ENCODE measurements at places on chromosomes 7 and 10.

GRCh38 chr7:29921404-29922010 lies 68.1 kb downstream of the SCRN1 start:
- peak; percentile 81 for DNase-seq

GRCh38 chr7:156475179-156475578 lies 165.4 kb upstream of the RNF32 start:
- DNase-seq, result no peak

DNA sequence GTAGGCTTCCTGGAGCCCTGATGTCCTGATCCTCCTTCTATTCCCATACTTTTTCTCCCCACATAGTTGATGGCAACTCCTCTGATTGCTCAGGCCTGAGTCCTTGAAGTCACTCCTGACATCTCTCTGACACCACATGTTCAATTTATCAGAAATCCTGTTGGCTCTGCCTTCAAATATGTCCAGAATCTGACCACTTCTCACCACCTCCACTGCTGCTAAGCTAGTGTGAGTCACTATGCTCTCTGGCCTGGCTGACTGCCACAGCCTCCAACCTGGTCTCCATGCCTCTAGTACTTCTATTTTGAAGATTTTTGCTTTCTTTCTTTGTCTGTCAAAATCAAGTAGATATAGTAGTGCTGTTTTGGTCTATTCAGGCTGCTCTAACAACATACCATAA lies 53.0 kb downstream of the TMEM229A start:
- DNase-seq, result no peak

GRCh38 chr10:60480865-60481563 lies 91.3 kb upstream of the ANK3 start:
- no peak for DNase-seq

DNA sequence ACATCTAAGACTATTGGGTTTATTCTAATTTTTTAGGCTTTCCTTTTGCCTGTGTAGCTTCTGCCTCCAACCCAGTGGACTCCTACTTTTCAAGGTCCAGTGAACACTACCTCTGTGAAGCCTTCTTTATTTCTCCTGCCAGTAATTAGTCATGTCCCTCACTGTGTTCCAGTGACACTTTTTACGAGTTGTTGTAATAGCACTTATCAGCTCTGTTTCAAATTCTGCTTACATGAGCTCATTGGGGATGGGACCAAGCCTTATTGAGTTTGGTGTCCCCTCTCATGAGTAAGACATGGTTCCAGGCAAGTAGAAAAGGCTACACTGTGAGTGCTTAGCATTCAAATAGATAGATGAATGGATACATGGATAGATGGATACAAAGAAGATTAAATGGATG lies 184.6 kb downstream of the HIBADH start:
- DNase-seq, result no peak

DNA sequence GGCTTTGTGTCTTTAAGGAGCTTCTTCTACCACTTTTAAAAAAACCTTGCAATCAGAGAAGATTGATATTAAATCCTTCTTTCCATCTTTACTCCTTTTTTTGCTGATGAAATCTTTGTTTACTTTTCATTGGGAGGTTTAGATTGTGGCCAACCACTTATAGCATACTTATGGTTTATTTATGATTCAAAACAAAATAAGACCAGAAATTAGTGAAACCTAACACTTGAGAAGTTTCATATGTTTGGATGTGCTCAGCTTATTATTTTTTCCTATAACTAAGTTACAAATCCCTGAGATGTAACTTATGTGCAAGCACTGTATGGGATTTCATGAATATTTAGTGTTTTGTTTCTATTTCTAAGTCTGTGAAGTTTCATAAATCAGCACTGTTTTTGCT lies 13.5 kb upstream of the PRPS1L1 start:
- no peak for DNase-seq

GRCh38 chr7:147151661-147152060 lies 1035.1 kb downstream of the CNTNAP2 start:
- DNase-seq, result no peak

DNA sequence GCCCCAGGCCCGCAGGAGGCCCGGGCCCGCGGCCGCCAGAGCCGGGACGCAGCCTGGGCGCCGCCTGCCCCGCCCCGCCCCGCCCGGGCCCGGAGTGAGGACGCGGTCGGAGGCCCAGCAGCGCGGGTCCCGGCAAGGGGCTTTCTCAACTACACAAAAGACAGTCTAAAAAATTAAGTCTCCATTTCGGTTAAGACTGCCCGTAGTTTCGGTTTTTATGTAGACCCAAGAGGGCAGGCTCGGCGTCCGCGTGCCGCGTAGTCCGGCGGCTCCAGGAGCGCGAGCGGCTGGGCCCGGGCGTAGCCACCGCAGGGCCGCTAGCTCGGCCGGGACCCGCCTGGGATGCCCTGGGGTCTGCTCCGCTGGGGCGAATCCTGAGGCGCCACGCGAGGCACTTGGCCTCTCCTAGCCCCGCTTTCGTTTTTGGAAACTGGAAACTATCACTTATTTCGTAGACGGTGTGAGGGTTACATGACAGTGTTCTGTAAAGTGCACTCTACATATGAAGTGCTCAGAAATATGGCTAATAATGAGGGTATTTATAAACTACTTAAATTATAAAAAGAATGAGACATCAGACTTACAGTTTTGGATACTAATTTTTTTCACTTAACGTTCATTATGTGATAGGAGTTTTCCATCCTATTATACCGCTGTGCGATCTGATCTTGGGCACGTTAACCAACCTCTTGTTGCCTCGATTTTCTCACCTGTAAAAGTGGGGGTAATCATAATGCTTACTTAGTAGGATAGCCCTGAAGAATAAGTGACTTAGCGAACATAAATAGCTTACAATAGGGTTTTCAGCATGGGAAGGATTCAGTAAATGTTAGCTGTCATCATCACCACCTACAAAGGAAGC lies 573 bp downstream of the BLVRA start:
- DNase-seq, result peak; percentile 90

GRCh38 chr10:79938728-79939406 lies 10.0 kb downstream of the SFTPD start:
- DNase-seq, result peak; percentile 55

- DNase-seq, result peak; percentile 53
Measured at GRCh38 chr7:114922652-114923402, 933 bp downstream of the MDFIC start.
